Activated CD4-positive, alpha-beta T cell treated with anti-CD3 and anti-CD28 coated beads, Interleukin-2, amount 50 U/mL, for 4 hours (primary cell): ENCODE measurements at places on chromosomes 13 and 19.

DNA sequence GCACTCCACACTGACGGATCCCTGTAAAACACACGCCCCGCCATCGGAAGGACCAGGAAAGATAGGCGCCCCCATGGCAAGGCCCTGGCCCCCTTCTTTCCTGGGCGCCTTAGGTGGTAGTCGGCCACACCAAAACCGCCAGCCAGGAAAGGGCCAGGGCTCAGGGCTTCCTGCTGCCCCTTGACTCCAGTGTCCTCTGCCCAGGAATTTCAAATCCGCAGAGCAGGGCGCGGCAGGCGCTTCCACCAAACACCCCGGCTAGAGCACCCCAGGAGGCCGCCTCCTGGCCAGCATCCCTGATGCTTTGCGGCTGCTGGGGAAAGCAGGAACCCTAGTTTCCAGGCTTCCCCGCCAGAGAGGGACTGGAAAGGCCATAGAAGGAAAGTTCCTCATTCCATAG lies 57.5 kb downstream of the ZNF726 start:
- no peak for DNase-seq

DNA sequence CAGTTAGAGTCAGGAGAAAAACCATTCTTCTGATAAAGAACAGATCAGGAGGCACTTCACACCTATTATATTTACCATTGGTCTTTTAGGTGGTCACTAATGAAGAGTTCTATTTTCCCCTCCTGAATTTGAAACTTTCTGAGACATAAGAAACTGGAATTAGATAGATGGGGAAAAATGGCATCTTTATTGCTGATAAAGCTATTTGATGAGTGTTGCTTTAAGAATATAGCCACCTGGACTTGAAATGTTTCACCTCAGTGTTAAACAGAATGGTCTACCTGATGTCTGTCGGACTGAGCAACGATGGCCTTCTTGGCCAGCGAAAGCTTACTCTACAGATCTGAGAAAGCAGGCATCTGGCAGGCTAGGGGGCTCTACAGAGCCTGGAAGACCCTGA lies 107.0 kb downstream of the SLITRK5 start:
- DNase-seq, result no peak

GRCh38 chr13:26061256-26061655 lies 9.4 kb upstream of the SHISA2 start:
- DNase-seq, result no peak

- DNase-seq, result no peak
These were observed 227.0 kb upstream of the SLITRK5 start for GRCh38 chr13:87444135-87444534.

DNA sequence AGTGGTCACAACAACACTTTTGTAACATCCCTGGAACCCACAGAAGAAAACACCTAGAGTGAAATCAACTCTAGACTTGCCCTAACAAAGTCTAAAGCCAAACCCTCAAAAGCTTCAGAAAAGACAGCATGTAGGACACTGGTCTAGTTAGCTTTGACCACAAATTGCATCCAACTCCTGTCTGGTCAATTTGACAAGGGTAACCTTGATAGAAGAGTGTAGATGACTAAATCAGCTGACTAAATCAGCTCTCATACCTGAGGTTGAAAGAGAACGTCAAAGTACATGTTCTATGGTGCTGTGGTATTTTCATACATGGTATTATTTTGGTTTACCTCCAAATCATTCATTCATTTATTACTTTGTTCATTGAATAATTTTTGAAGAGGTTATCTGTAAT lies 272.8 kb downstream of the KLF5 start:
- no peak for DNase-seq

DNA sequence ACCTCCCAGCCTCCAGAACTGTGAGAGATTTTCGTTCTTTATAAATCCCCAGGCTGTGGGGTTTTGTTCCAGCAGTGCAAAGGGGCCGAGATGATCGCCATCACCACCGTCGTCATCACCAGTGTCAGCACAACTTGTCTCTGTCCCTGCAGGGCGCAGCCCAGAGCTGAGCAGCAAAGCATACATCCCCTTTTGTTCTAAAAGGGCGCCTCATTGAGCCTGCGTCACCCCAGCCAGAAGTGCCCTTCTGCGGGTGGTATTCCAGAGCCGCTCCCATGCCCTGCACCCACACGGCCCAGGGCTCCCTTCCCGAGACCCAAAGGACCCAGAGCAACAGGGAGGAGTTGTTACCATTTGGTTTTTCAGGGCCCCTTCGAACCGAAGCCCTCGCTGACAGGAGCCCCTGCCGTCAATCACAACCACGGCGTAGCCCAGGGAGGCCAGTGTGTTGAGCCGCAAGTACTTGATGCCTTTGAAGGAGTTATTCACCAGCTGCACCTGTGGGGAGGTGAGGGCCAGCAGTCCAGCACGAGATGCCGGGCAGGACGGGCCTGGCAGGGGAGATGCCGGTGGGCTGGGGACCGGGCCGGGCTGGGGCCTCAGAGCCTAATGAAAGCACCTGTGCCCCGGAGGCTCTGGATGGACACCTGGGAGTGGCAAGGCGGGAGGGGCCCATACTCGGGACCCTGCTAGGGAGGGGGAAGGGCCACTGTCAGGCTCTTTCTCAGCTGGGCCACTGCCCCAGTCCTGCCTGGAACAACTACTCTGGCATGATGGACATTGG lies 14.4 kb upstream of the MYDGF start:
- no peak for DNase-seq

- DNase-seq, result no peak
These were observed 1.2 kb upstream of the DMWD start for GRCh38 chr19:45793876-45794275.

GRCh38 chr19:33662391-33663092 lies 40.8 kb downstream of the CHST8 start:
- no peak for DNase-seq

DNA sequence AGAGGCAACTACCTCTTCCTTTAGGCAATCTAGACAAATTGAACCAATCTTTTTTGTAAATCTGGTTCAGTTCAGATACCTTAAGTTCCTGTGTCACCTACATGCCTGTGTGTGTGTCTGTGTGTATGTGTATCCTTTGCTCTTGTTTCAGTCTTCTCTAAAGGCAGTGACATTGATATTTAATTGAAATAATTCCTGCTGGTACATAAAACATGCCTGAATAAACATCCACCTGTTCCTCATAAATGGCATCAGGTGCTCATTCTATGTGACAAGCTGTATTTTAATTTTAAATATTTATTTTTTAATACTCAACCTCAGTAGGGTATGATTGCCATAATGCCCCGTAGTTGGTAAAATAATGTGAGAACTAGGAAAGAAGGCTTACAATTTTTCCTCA lies 1606.4 kb upstream of the PRR20A start:
- DNase-seq, result no peak
